ENCODE measurements at places on chromosomes 7 and 10.

DNA sequence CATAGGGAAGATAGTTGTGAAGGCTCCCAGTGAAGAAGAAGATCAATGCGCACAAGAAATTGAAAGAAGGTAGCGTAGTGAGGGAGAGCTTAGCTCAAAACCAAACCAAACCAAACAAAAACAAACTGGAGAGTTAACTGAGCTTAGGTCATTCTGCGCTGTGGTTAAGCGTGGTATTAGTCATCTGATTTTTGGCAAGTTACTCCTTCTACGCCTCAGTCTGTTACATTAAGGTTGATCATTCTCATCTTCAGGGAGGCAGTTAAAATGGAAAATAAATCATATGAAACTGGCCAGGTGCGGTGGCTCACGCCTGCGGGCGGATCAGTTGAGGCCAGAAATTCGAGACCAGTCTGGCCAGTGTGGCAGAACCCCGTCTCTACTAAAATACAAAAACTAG is 259.7 kb downstream of the EXOC4 start:
- DNase-seq = no peak

DNA sequence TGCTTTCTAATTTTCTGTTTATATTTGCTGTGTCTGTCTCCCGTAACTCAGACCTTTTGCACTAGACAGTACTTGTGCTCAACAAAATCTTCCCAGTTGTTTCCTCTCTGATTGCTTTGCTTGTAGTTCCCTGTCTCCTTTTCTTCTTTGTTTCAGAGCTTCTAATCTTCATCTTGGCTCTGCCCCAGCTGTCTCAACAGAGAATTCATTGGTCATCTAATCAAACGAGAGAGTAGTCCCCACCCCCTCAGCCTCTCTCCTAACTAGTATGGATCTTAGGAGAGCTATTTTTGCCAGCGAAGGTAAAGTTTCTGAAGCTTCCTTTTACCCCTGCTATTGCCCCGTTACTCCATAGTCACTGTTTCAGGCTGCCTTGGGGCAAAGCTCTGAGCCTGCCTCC is 32.8 kb downstream of the SLC26A4 start:
- no peak for DNase-seq

DNA sequence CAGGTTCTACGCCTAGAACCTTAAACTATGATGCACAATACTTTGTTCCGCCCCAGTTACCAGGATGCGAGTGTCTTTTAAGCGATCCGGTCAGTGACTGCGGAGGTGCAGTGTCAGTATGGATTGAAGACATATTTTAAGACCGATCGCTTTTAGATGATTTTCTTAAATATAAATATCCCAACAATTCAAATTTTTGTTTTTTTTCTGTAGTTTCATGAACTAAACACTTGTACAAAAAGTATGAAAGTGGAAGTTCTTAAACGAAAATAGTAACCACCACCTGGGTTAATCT is 835 bp downstream of the COMMD3 start:
- no peak for DNase-seq

DNA sequence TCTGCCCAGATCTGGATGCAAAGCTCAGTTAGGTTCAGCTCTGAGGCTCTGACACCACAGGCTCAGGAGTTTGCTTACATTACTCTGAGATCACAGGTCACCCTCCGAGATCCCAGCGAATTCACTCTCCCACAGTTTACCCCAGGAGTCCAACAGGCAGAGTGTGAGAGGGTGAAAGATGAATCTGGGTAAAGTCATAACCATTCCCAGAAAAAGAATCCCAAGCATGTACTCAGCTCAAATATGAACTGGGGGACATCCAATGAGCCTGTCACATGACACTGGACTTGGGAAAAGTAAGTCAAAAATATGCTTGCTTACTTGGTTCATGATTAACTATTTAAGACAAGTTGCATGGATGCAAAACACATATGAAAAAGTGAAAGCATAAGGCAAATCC is 110.3 kb upstream of the ARID5B start:
- no peak for DNase-seq

- DNase-seq = no peak
These were observed 913 bp upstream of the NPC1L1 start for GRCh38 chr7:44541876-44542610.

GRCh38 chr7:35353481-35353880 is 99.6 kb upstream of the TBX20 start:
- no peak for DNase-seq

GRCh38 chr10:13860886-13861285 is 274.1 kb downstream of the PRPF18 start:
- no peak for DNase-seq

GRCh38 chr10:110416776-110417711 is 80.7 kb upstream of the DUSP5 start:
- DNase-seq = no peak

GRCh38 chr7:139049936-139050335 is 14.1 kb upstream of the ZC3HAV1L start:
- no peak for DNase-seq

DNA sequence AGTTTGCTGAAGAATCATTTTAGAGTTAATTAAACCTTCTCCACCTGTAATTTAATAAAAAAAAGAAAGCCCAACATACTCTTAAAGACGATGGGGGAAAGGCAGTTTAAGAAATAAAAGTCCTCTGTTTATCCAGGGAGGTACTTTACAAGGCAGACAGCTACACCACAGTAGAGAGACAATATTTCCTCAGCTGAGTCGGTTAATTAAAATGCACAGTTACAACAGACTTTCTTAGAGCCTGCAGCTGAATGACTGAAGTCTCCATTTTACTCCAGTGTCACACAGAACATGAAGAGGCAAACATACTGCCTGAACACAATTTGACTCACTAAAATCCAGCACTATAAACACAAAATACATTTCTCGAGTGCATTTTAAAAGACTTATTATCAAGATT is 15.1 kb downstream of the LRRTM3 start:
- no peak for DNase-seq

GRCh38 chr7:26182283-26182682 is 18.3 kb downstream of the HNRNPA2B1 start:
- no peak for DNase-seq

DNA sequence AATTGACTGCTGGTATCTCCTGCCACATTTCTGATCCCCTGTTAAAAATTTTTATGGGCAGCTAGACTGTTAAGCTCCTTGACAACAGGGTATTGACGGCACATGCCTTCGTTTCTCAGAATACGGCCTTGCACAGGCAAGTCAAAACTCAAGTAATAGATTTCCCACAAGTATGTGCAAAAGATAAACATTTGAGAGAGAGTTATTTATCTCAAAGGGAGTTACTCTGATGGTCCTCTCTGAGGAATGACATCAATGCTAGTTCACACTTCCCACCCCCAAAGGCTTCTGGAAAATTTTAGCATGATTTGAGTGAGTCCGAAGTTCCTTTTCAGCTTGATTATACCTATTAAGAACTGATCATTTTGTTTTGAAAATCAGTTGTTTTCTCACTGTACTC is 71.9 kb downstream of the JCAD start:
- no peak for DNase-seq

DNA sequence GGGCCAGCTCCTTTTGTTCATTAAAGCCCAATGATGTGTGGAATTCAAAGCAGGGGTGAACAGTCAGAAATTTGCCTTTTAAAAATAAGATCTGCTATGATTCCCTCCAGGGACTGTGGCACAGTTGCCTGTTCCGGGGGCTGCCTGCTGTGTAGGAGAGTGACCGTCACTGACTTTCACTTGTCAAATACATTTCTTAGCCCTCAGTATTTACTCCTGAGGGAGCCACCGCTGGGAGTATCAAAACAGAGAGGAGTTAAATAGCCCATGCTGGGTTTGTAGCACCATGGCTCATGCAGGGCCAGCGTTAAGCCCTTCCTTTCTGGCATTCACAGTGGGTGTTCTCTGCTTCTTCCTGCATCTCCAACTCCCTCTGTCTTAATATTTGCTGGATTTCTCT is 897.8 kb downstream of the SORCS3 start:
- no peak for DNase-seq

GRCh38 chr10:59654007-59654406 is 55.6 kb downstream of the SLC16A9 start:
- DNase-seq = no peak

DNA sequence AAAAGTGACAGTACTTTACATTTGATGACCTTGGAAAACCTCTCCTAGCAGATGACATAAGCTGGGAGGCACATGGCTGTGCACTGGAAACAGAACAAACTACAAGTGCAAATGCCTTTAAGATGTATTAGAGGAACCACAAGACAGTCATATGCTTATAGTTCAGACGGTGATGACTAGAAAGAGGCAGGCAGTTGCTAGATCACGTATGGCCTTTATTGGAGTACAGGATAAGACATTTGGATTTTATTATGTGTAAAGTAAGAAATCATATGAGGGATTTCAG is 290.0 kb downstream of the SORCS1 start:
- DNase-seq = no peak

DNA sequence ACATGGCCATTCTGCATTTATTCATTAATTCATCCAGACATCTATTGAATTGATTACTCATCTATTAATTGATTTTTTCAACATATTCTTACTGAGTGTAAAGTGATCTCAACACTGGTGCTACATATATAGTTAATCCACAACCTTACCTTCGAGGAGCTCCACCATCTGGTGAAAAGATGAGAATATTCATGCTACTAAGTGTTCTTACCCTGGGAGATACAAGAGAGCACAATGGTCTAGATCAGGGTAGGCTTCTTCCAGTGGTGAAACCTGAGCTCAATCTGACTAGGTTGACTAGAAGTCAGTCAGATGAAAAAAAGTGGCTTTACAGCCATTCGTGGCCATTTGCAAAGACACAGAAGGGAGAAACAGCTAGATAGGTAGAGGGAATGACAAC is 507.4 kb downstream of the ANKRD7 start:
- no peak for DNase-seq

DNA sequence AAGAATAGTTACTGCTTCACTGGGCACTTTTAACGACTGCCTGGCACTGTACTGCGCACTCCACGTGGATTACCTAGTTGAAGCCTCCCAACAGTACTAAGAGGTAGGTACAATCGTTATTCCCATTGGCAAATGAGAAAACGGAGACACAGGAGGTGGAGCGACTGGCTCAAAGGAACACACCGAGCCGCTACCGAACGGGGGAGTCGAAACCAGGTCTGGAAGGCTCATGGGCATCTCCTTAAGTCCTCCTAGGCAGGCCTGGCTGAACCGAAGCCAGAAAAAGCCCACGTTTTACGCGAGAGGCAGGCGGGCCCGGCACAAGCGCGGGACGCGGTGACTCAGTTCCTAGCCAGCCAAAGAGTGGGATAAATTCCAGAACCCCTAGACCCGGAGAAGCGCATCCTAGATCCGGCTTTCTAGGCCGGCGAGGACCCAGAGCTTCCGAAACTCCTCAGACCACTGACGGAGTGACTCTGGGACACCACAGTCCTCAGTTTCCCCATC is 472 bp downstream of the PDAP1 start:
- no peak for DNase-seq

- DNase-seq = no peak
These were observed 139.4 kb downstream of the MAD1L1 start for GRCh38 chr7:2093215-2093842.

- no peak for DNase-seq
These were observed 435.8 kb downstream of the GPAM start for GRCh38 chr10:111747751-111748150.

GRCh38 chr10:36534471-36535002 is 590.9 kb upstream of the ANKRD30A start:
- no peak for DNase-seq

- peak; percentile 58 for DNase-seq
These were observed 117.3 kb downstream of the PRKAG2 start for GRCh38 chr7:151759591-151760042.

GRCh38 chr7:21766218-21766617 is 179.5 kb downstream of the CDCA7L start:
- DNase-seq = no peak

DNA sequence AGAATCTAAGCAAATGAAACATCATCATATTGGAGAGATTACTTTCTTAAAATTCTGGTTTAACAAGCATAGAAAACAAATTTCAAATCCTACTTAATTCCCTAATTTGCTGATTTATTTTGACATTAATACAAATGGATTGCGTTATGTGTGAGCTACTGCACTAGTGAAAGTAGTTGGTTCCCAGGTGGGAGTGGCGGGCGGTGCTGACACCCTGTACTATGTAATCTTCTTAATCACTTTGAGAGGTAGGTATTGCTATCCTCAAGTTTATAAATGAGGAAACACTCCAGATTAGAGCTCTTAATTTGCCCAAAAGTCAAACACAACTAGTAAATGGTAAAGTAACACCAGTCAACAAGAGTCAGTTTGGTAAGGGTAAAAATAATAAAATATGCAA is 131.1 kb downstream of the ELAPOR2 start:
- no peak for DNase-seq

GRCh38 chr7:93015101-93015778 is 102.5 kb downstream of the SAMD9 start:
- no peak for DNase-seq

GRCh38 chr7:118734541-118734940 is 510.0 kb downstream of the ANKRD7 start:
- no peak for DNase-seq

- no peak for DNase-seq
These were observed 86.9 kb upstream of the GNA12 start for GRCh38 chr7:2931034-2931415.

DNA sequence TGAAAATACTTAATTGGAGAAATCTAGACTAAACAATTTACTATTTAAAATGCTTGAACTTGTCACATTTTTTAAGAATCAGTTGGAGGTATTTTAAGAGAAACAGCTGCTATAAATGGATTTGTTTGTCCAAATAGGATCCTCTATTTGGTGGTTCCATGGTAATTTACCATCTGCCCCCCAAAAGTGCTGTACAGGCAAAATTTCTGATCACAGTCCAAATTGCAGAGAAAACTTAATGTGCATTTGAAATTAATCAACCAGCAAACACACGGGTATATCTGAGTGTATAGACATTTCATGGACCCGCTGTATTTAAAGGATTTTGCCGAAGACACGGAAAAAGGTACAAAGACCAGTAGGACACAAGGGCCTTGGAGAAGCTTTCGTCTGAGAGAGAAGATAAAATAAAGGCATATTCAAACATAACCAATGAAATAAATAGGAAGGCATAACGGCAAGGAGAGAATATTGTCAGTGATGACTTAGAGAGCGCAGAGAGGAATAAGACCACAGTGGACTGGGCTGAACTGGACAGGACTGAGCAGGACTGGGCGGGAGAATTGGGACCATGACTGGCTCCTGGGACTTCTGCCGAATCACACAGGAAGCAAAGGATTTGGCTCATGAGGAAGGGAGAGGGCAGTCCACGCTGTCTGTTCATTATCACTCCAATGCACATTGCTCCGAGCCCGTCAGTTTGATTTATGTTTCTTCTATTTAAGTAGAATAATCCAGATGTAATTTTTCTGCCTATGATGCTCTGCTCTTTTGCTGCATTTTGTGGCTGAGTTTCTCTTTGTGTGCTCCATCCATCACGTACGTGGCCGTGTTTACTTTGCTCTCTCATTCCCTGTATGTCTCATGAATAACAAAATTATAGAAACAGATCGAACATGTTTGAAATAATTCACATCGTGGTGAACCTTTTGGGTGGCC is 112.8 kb downstream of the PRLHR start:
- DNase-seq = no peak

DNA sequence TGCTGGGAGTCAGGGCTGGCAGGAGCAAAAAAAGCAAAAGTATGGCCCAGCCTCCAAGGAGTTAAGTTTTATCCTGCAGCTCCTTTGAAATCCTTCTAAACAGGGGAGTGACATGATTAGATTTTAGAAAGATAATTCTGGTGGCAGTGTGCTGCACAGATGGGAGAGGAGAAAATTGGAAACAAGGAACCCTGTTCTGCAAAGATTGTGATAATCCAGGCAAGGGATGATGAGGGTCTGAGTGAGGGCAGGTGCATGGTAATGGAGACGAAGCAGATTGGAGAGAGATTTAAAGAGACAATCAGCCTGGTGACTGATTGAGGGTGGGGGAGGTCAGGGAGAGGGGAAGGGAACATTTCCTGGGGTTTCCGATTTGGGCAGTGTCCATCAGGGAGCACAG is 444.7 kb upstream of the PODXL start:
- DNase-seq = no peak

All from activated T-cell treated with anti-CD3 and anti-CD28 coated beads, Interleukin-2, amount 50 U/mL, for 1 hour (primary cell).